Kidney (tissue), 22 donors: ENCODE measurements at places on chromosomes 6 and 20.
A peak's percentile ranks its signal among the peaks of the same experiment; 100 is the strongest.

GRCh38 chr20:50919567-50919966 lies 11.7 kb downstream of the ADNP start:
- no peak for DNase-seq

DNA sequence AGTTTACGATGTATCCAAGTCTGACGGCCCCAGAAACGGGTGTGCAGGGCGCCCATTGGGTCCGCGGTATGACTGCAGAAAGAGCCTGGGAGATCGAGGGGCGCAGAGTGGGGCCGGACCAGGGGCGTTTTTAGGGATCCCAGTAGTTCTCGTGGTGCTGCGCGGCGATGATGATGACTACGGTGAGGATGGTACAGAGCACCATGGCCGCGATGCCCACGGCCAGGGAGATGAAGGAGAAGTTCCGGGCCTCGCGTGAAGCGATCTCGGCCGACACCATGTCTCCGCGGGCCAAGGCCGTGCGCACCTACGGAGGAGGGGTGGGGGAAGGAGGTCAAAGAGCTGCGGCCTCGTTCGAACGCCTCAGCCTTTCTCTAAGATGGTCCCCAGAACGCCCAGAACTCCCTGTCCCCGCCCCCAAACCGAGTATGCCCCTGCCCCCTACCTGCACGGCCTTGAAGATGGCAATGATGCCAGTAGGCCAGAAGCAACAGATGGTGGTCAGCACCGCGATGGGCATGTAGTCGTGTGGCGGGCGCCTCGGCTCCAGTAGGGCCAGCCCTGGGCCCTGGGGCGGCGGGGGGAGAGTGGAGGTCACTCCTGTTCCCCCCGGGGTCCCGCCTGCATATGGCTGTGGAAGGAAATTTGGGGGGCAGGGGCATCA lies 2.5 kb downstream of the PRRT1 start:
- no peak for DNase-seq

- DNase-seq: no peak
Observed at GRCh38 chr20:55269913-55270312, 735.4 kb downstream of the CBLN4 start.

- DNase-seq: peak; percentile 62
Observed at GRCh38 chr6:8085053-8085511, 17.3 kb downstream of the EEF1E1 start.

- DNase-seq: no peak
Observed at GRCh38 chr20:17524560-17524959, 6.6 kb downstream of the BFSP1 start.

DNA sequence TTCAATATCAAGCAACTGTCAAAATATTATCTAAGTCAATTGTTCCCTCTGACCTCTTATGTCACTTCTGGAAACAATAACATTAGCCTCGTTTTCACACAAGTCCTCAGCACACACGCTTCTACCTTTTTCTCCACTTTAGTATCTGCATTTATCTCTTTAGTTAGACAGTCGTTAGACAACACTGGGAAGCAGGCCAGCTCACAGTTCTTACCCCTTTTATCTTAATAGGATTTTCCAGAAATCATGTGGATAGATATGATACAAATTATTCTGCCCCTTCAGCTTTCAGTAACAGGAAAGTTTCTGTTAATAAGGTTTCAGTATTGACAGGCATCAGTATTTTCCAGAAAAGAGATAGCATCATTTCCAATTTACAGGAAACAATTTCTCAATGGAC lies 25.9 kb upstream of the HAO1 start:
- no peak for DNase-seq

GRCh38 chr6:12785301-12785700 lies 68.7 kb downstream of the PHACTR1 start:
- DNase-seq: peak; percentile 15

- no peak for DNase-seq
Observed at GRCh38 chr6:36662380-36662779, 16.1 kb upstream of the CDKN1A start.

DNA sequence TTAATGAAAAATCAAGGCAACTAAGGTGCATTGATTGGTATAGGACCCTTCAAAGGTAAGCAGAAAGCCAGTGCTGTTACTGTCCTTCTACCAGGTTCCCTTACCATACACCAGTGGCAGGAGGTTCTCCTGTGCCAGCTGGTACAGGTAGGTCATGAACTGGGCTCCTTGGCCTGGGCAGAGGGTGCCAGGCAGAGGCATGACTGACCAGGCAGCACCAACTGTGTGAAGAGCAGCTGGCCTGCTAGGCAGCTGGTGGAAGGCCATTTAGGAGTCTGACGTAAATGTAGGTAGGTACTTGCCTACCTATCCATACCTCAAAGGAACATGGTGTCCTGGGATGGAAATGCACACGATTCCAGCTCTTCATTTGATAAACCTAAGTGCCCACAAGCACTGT lies 23.3 kb downstream of the PCNA start:
- DNase-seq: no peak

DNA sequence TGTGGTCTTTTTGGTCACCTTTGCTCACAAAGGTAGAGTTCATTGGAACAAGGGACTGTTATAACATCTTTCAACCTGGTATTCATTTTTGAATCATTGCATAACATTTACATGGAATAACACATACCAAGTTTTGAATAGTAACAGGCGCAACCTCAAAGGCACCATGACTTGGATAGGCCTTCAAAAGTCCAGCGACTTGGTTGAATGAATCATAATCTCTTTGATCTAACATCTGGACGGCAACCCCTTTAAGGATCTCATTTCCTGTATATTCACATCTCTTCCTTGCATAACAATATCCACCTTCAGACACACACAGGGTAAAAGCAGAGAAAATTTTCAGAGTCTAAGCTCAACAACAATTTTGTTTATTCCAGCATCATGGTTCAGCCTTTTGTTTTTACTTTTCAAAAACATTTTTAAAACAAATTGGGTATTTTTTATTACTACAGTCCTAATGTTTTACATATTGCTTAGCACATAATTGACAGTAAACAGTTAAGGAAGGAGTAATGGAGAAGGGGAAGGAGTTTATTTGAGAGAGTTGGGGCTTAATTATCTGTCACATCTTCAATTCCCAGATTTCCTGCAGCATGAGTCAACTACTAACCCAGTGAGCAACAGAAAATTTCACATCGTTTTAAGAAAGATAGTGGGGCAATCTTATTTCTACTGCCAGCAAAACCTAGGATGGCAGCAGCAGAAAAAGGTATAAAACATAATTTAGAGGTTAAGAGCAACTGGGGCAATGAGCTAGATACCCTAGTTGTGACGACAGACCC lies 41.8 kb upstream of the F13A1 start:
- DNase-seq: no peak

DNA sequence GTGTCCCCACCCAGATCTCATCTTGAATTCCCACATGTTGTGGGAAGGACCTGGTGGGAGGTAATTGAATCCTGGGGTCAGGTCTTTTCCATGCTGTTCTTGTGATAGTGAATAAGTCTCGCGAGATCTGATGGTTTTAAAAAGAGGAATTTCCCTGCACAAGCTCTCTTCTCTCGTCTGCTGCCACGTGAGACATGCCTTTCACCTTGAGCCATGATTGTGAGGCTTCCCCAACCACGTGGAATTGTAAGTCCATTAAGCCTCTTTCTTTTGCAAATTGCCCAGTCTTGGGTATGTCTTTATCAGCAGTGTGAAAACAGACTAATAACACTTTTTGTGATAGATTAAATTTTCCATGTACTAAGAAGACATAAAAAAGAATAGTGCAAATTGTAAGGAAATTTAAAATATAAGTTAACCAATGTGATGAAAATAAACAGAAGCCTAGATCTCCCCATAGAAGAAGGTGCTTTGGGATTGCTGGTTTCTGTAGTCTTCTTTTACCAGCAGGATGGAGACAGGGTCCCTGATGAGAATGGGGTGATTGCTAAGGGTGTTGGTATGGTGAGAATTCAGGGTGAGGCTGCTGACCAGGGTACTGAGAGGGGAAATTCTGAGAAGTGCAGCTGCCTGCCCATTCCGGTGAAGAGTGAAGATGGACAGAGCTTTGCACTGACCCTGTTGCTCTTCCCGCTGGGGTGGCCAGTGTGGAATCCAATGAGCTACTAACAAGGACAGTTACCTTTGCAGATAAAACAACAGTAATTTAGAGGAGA lies 50.7 kb downstream of the BMP2 start:
- DNase-seq: no peak

GRCh38 chr6:41470331-41471063 lies 75.7 kb upstream of the FOXP4 start:
- peak; percentile 51 for DNase-seq

- DNase-seq: peak; percentile 76
Observed at GRCh38 chr20:38108986-38109541, 56.0 kb downstream of the TGM2 start.

- DNase-seq: no peak
Observed at GRCh38 chr6:13952101-13952500, 27.3 kb downstream of the RNF182 start.

DNA sequence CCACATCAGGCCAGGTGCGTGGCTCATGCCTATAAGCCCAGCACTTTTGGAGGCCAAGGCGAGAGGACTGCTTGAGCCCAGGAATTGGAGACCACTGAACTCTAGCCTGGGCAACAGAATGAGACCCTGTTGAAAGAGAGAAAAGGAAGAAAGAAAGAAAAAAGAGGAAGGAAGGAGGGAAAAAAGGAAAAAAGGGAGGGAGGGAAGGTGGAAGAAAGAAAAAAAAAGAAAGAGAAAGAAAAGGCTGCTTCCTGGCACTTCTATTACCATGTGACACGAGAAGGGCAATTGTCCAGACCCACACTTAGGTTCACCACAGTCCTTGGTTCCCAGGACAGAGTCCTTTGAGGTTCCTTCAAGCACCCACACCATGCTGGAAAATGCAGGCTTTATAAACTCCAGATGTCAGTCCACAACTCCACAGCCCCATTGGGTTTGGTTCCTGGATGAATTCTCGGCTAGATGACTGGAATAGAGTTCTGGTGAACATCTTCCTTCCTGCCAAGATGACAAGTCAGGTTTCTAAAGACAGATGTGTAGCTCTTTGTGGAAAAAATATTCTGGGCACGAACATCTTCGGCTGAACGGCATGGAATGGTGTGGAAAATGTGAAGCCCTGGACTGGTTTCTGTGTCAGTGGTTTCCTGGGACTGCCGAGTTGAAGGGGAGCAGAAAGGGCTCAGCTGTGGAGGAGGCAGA lies 32.5 kb downstream of the NT5E start:
- no peak for DNase-seq

DNA sequence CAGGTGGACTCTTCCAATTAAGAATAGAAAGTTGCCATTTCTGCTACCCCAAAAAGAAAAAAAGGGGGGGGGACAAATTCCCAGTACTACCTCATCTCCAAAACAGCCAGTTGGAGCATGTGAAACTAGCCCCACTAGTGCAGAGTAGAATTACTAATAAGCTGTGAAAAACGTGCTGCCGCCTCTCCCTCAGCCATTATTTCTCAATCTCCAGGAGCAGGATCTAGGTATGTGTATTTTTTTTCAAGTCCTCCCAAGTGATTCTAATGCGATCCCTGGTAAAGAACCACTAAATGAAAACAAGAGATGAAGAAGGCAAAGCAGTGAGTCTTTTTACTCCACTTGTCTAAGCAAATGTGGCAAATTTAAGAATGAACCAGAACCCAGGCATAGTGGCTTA lies 154.5 kb upstream of the SHLD1 start:
- no peak for DNase-seq

GRCh38 chr6:2695454-2696095 lies 55.1 kb downstream of the MYLK4 start:
- peak; percentile 48 for DNase-seq

- DNase-seq: no peak
Observed at GRCh38 chr6:166905013-166905412, 51.3 kb downstream of the RNASET2 start.

DNA sequence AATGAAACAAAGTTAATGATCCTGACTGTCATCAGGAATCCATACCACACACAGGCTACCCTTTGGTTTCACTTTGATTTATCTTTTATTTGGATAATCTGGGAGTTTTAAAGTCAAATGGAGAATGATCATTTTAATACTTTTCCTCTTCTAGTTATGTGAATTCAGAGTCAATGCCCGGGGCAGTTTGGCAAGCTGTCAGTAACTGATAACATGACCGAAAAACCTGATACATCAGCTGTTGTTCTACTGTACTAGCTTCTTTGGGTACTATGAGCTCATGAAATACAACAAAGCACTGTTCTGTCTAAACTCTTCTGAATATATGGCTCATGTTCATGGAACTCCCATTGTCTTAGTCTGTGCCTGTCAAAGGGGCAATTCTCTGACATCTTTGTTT lies 30.2 kb downstream of the KLHL31 start:
- no peak for DNase-seq

DNA sequence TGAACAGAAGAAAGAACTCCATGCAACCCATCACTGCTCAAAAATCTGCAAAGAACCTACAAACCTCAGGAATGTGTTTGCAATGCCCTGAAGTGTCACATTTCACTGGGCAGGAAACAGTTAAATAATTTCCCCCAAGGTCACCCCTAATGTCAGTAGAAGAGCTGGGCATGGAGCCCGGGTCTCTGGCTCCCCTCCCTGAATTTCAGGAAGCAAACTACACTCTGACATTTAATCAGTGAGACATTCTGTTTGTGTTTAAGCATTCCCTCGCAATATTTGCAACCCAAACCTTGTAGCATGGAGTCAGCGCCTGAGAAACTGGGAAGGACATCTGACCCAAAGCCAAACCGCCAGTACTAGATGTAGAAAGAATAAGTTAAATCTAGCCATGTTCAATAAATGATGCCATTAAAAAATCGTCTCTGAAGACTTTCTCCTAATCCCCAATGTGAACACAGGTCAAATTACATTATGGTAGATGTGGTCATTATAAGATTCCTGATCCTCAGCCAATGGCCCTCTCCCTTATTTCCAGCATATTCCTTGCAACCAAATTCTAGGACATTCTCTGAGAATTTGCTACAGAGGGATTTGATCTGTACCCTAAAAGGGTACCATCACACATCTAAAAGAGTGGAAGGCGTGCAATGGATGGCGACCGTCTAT lies 91.2 kb upstream of the ADTRP start:
- no peak for DNase-seq

DNA sequence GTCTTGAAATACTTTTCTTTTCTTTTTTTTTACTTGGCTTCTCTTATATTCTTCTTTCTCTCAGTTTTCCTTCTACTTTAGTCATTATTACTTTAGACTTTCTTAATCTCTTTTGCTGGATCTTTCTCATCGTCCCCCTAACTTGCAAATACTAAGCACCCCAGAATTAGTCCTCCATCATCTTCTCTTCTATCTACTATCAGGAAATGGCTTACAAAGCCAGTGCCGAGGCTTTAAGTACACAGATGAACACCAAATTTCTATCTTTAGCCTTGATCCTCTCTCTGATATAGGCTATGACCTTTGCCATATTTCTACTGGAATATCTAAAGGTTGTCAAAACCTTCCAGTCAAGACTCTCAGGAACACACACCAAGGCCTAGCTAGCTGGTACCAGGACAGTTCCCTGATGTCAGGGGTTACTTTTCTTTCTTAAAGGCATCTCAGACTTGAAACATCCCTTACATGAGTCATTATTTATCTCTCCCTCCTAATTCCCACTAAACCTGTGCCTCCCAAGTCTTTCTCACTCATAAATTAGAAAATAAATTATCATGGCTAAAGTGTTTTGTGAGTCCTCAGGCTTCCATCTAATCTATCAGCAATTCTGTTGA lies 278.6 kb upstream of the TCF21 start:
- no peak for DNase-seq
